ENCODE measurements at places on chromosomes 4 and X.

GRCh38 chrX:57929373-57929772 is 19.1 kb upstream of the ZXDA start:
- DNase-seq: no peak

- no peak for DNase-seq
Observed at GRCh38 chr4:26127851-26128337, 192.9 kb upstream of the RBPJ start.

- DNase-seq: no peak
Observed at GRCh38 chr4:76504613-76505465, 69.8 kb downstream of the SHROOM3 start.

DNA sequence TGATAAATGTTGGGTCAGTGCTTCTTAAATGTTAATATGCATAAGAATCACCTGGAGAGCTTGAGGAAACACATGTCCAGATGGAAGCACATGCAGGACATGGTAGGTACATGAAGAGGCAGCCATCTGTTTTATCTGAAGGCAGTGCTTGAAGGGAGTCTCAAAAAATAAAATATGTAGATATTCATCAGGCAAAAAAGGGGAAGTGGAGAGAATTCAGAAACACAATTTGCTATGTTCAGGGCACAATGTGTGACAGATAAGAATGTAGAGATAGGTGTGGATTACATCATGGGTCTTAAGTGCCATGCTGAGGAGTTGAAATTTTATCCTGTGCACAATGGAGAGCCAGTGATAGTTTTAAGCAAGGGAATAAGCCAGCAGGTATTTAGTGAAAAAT is 59.6 kb upstream of the CASK start:
- no peak for DNase-seq

DNA sequence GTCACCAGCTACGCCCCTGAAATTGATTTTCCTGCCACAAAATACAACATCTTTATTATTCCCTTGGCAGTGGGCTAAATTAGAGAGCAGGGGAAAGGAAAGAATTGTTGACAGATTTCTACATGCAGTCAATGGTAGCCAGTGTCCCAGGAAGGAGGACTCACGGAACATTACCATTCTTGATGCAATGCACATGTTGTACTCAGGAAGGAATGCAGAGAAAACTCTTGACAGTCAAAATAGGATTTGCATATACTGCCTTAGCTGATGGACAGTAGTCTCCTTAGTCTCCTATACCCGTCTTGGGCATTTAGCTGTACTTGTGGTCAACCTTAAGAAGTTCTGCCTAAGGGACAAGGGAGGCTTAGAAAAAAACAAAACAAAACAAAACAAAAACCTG is 158.0 kb upstream of the GYPA start:
- DNase-seq: no peak

GRCh38 chr4:81574991-81575390 is 103.3 kb upstream of the RASGEF1B start:
- no peak for DNase-seq

Data from stimulated activated CD4-positive, alpha-beta T cell treated with anti-CD3 and anti-CD28 coated beads, Interleukin-12 subunit alpha, Interleukin-12 subunit beta, amount 100 ng/mL, for 48 hours (primary cell).